HCT116 (cell line): ENCODE measurements at places on chromosomes 7 and 10. TPM values are rescaled to one million over a fixed set of nuclear protein-coding genes. Genes with fewer than 3 reads are reported as not detected.

ANKRD16 gene
- total RNA-seq: 9.4 TPM

GRCh38 chr10:852386-852785, 79.1 kb downstream of the LARP4B start:
- H3K4me1 ChIP-seq: no peaks in the 10 kb centered on the region
- H3K4me3 ChIP-seq: no peak overlapping the region
- no peaks in the 10 kb centered on the region for H3K27me3 ChIP-seq

DNA sequence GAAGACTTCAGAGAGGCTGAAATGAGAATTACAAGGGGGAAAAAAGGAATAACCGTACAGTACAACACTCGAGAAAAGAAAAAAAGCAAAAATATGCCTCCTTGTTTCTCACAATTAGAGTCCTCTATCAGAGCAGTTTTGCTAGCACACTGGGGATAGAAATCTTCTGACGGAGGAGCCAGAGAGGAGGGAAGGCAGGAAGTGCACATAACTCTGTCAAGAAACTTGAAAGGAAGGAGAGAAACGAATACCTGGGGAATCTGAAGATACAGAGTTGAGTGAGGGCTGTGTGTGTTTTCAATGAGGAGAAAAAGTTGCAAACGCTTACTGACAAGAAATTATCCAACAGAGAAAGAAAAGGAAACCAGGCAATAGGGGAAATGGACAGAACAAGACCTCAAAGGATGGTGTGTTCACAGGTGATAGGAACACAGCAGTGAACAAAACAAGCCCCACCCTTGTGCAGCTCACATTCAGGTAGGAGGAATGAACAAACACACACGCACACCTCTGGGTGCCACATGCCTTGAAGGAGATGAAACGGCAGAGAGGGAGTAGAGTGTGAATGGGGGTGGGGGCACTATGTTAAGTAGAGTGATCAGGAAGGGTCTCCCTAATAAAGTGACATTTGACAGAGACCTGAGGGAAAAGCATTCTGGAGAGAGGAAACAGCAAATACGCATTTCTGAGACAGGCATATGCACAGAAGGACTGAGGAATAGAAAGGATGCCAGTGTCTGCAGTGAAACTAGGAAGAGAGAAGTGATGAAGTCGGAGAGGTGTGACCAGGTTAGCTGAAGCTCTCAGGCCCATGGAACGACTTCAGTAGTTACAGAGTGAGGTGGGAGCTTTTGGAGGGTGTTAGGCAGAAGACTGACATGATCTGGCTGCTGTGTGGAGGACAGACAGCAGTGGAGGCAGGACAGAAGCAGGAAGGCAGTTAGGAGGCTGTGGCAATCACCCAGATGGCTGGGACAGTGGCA, 46.7 kb upstream of the SPOCK2 start:
- no peak overlapping the region for H3K27ac ChIP-seq
- no peaks in the 10 kb centered on the region for H3K27me3 ChIP-seq
- 0 out of 2 replicates have a peak, but pooled peaks cover 3% of the 10 kb centered on the region for H3K36me3 ChIP-seq
- DNase-seq: no peak

GRCh38 chr7:359226-359765, 69.3 kb downstream of the FOXL3 start:
- no peak overlapping the region for H3K4me3 ChIP-seq
- DNase-seq: no peak
- no peak overlapping the region for H3K27ac ChIP-seq
- 0 out of 2 replicates have a peak, but pooled peaks cover 6% of the 10 kb centered on the region for H3K27me3 ChIP-seq
- H3K36me3 ChIP-seq: no peaks in the 10 kb centered on the region
- H3K4me1 ChIP-seq: no peaks in the 10 kb centered on the region

- peaks cover 15% of the 10 kb centered on the region; the same call in 1 of the 2 replicates for H3K27me3 ChIP-seq
- no peaks in the 10 kb centered on the region for H3K4me1 ChIP-seq
- H3K27ac ChIP-seq: no peak overlapping the region
- no peaks in the 10 kb centered on the region for H3K36me3 ChIP-seq
- H3K4me3 ChIP-seq: no peak overlapping the region
Observed at GRCh38 chr7:132221356-132221755, 354.9 kb downstream of the PLXNA4 start.

- no peak overlapping the region for H3K27ac ChIP-seq
- H3K4me1 ChIP-seq: peaks cover 6% of the 10 kb centered on the region; the same call in 1 of the 2 replicates
- no peak overlapping the region for H3K4me3 ChIP-seq
- H3K36me3 ChIP-seq: no peaks in the 10 kb centered on the region
- no peaks in the 10 kb centered on the region for H3K27me3 ChIP-seq
- DNase-seq: peak; percentile 12
Observed at GRCh38 chr7:4849390-4849789, 12.4 kb downstream of the PAPOLB start.

LIPK gene
- not detected for total RNA-seq

- H3K4me3 ChIP-seq: no peak overlapping the region
- no peaks in the 10 kb centered on the region for H3K36me3 ChIP-seq
- DNase-seq: no peak
- H3K27ac ChIP-seq: no peak overlapping the region
Observed at GRCh38 chr10:80660736-80661135, 123.0 kb downstream of the SH2D4B start.

DNA sequence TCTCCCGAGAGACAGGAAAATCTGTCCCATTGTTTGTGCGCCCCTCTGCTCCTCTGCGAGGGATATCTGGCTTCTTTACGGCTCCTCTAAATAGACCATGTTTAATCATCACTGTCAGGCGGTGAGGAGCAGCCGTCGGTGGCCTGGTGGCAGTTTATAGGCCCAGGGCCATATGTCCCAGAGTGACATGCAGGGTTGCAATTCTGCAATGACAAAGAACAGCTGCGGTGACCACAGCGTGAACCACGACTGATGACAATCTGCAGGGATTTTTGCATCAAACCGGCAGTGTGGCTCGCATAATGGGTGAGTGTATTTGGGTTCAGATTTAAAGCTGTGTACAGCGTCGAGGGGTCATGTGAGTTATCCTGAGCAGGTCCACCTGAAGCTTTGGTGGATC, 41.5 kb downstream of the GATA3 start:
- H3K4me3 ChIP-seq: no peak overlapping the region
- no peaks in the 10 kb centered on the region for H3K4me1 ChIP-seq
- H3K36me3 ChIP-seq: no peaks in the 10 kb centered on the region
- DNase-seq: no peak
- 0 out of 2 replicates have a peak, but pooled peaks cover 2% of the 10 kb centered on the region for H3K27me3 ChIP-seq
- H3K27ac ChIP-seq: no peak overlapping the region

DNA sequence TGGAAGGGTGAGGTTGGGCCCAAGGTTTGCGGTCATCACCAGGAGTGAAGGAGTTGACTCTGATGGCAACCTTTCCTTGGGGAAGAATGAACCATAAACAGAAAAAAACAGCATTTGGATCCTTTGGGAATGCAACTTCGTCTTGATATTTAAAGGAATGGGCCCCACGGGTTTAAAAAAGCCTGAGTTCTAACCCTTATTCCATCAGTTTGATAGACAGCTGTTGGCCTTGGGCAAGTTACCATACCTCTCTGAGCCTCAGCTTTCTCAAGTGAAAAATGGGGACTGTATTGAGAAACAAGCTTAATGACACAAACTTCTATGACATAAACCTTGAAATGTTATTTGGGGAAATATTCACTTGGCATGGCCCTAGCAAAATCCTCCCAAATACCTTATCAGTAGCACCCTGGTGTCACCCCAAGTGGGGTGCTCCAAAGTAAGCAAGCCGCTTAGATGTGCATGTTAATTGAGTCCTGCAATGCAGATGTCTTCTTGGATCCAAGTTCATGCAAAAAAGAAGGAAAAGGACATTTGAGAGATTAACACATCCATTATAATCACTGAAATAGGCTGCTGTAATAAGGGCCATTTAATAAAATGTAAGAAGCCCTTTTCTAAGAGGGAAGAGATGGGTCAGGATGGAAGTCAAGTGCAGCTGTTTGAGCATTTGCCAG, 13.8 kb downstream of the MXI1 start:
- H3K4me1 ChIP-seq: peaks cover 19% of the 10 kb centered on the region
- H3K4me3 ChIP-seq: peak overlapping the region; percentile 27
- no peak for DNase-seq

- H3K4me3 ChIP-seq: no peak overlapping the region
- H3K4me1 ChIP-seq: no peaks in the 10 kb centered on the region
- no peak overlapping the region for H3K27ac ChIP-seq
Observed at GRCh38 chr7:35420656-35421055, 166.8 kb upstream of the TBX20 start.

GRCh38 chr7:24795407-24795767, 38.1 kb upstream of the GSDME start:
- no peak overlapping the region for H3K4me3 ChIP-seq
- no peaks in the 10 kb centered on the region for H3K27me3 ChIP-seq
- no peaks in the 10 kb centered on the region for H3K4me1 ChIP-seq
- H3K36me3 ChIP-seq: no peaks in the 10 kb centered on the region

- H3K27ac ChIP-seq: no peak overlapping the region
- no peaks in the 10 kb centered on the region for H3K36me3 ChIP-seq
- H3K4me1 ChIP-seq: no peaks in the 10 kb centered on the region
- no peak for DNase-seq
- H3K27me3 ChIP-seq: no peaks in the 10 kb centered on the region
Observed at GRCh38 chr7:133985300-133985699, 141.8 kb upstream of the LRGUK start.

TRIL gene
- not detected for total RNA-seq

DNA sequence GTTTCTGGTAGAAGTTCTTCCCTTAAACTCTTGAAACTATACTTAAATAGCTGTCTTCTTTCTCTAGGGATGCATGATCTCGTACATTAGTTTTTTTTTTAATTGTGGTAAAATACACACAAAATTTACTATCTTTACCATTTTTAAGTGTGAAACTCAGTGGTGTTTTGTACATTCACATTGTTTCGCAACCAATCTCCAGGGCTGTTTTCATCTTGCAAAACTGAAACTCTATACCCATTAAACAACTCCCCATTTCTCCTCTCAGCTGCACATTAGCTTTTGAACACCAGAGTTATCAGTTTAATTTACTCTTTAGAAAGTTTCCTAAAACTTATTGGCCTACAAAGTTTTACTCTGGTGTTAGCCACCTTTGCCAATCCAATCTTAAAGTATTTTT, 45.5 kb upstream of the PRKAR2B start:
- no peaks in the 10 kb centered on the region for H3K36me3 ChIP-seq
- H3K27me3 ChIP-seq: no peaks in the 10 kb centered on the region
- DNase-seq: no peak

DNA sequence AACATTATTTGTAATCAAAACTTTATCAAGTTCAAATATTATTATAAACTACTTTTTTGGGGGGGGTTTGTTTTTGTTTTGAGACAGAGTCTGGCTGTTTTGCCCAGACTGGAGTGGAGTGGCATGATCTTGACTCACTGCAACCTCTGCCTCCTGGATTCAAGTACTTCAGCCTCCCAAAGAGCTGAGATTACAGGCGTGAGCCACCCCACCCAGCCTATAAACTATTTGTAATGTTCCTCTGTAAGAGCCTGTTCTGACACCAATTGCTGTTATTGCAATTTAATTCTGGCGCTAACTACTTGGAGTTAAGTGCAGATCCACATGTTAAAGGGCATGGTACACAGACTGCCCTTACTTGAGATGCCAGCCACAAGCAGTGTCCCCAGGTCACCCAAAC, 478.1 kb upstream of the NRP1 start:
- no peaks in the 10 kb centered on the region for H3K27me3 ChIP-seq
- H3K36me3 ChIP-seq: no peaks in the 10 kb centered on the region
- H3K4me3 ChIP-seq: no peak overlapping the region
- H3K4me1 ChIP-seq: no peaks in the 10 kb centered on the region

GRCh38 chr7:100130608-100131453, 4.1 kb downstream of the MBLAC1 start:
- peak overlapping the region; percentile 22 for H3K4me3 ChIP-seq
- H3K27ac ChIP-seq: peak overlapping the region; percentile 10
- H3K27me3 ChIP-seq: no peaks in the 10 kb centered on the region
- DNase-seq: no peak

- no peak overlapping the region for H3K27ac ChIP-seq
- no peaks in the 10 kb centered on the region for H3K4me1 ChIP-seq
- H3K27me3 ChIP-seq: peaks cover 49% of the 10 kb centered on the region
- DNase-seq: no peak
- no peak overlapping the region for H3K4me3 ChIP-seq
- H3K36me3 ChIP-seq: no peaks in the 10 kb centered on the region
Observed at GRCh38 chr10:125559210-125559609, 123.8 kb downstream of the TEX36 start.

NODAL gene
- 0.30 TPM for total RNA-seq

- H3K4me1 ChIP-seq: no peaks in the 10 kb centered on the region
- no peak for DNase-seq
- H3K27ac ChIP-seq: no peak overlapping the region
- no peaks in the 10 kb centered on the region for H3K27me3 ChIP-seq
- no peaks in the 10 kb centered on the region for H3K36me3 ChIP-seq
- no peak overlapping the region for H3K4me3 ChIP-seq
Observed at GRCh38 chr7:67423065-67423464, 426.4 kb downstream of the TYW1 start.

RAPGEF5 gene
- total RNA-seq: 15.6 TPM

ZRANB1 gene
- 23.9 TPM for total RNA-seq

DNA sequence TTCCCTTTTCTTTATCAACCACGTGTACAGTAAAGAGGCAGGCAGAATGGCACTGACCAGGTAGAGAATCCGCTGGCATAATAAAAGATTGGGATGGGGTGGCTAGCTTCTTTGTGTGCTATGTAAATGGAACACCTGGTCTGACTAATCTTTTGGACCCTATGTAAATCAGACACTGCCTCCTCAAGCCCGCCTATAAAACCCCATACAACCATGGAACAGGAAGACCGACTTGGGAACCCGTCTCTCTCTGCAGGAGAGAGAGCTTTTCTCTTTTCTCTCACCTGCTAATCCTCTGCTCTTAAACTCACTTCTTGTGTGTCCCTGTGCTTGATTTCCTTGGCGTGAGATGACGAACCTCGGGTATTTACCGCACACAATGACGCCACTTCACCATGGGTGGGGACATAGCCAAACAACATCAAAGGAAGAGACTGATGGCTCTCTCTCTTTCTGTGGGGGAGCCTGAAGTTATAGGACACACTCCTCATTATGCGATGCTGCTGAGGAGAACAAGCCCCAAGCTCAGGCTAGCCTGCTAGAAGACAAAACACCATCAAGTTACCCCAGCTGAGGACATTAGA, 94.2 kb downstream of the ARL5B start:
- H3K4me1 ChIP-seq: no peaks in the 10 kb centered on the region
- no peaks in the 10 kb centered on the region for H3K36me3 ChIP-seq
- no peak overlapping the region for H3K4me3 ChIP-seq

- peaks cover 8% of the 10 kb centered on the region for H3K4me1 ChIP-seq
- H3K36me3 ChIP-seq: no peaks in the 10 kb centered on the region
- no peak for DNase-seq
- H3K27ac ChIP-seq: no peak overlapping the region
Observed at GRCh38 chr7:74015670-74016069, 12.3 kb upstream of the ELN start.

DGKI gene
- total RNA-seq: 0.15 TPM

DNA sequence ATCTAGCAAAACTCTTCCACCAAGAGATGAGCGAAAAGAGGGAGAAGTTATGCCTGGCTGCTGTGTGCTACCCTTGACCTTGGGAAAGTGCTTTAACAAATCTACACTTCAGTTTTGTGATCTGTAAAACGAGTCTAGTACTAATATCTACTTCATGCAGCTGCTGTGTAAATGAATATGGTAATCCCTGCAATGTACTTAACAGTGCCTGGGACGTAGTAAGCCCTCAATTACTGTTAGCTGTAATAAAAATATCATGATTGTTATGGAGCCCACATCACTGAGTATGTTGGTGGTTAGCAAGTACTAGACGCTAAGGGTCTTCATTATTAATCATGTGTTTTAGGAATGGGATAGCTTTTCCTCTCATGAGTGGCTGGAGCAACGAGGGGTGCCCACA, 80.5 kb downstream of the LYZL1 start:
- H3K27me3 ChIP-seq: peaks cover 29% of the 10 kb centered on the region
- H3K36me3 ChIP-seq: no peaks in the 10 kb centered on the region
- H3K27ac ChIP-seq: no peak overlapping the region
- H3K4me1 ChIP-seq: no peaks in the 10 kb centered on the region
- no peak overlapping the region for H3K4me3 ChIP-seq
- DNase-seq: no peak
